ENCODE measurements at places on chromosomes 1 and 21.

- no peak for DNase-seq
Observed at GRCh38 chr1:6509220-6509918, 17.9 kb upstream of the PLEKHG5 start.

- DNase-seq = no peak
Observed at GRCh38 chr1:178563099-178563820, 50.4 kb downstream of the TEX35 start.

GRCh38 chr21:14878971-14879370 lies 185.8 kb downstream of the NRIP1 start:
- no peak for DNase-seq

DNA sequence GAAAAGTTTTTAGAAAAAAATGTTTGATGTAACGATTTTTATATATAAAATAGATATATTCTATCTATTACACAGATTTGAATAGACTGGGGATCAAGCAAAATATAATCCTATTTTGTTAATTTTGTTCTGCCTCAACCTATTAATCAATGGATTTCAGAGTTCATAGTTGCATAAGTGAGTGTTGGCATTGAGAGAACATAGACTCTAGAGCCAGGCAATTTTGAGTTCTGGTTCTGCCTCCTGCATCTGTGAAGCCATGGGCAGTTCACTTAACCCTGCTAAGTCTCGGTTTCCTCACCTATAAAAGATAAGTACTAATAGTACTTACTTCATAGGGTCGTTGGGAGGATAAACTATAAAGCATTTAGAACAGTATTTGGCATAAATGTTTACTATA lies 13.6 kb upstream of the PKN2 start:
- DNase-seq = no peak

- no peak for DNase-seq
Observed at GRCh38 chr1:109821831-109822745, 58.4 kb upstream of the EPS8L3 start.

GRCh38 chr1:201531551-201532425 lies 7.1 kb upstream of the NAV1 start:
- DNase-seq = no peak
